Ovary (tissue), 10 donors: ENCODE measurements at places on chromosomes 7 and 10. TPM values are rescaled to one million over a fixed set of nuclear protein-coding genes. Genes with fewer than 3 reads are reported as not detected.

Gene TAS2R3
- 0.17 TPM for polyA plus RNA-seq

Gene TFAM
- 17.8 TPM for polyA plus RNA-seq

Gene GIMAP7
- polyA plus RNA-seq, result 30.3 TPM

Gene FGFBP3
- 1.9 TPM for polyA plus RNA-seq

Gene OPALIN
- 0.02 TPM for polyA plus RNA-seq
